Non-pigmented ciliary epithelial cell (primary cell): ENCODE measurements at places on chromosomes 3 and 15.

DNA sequence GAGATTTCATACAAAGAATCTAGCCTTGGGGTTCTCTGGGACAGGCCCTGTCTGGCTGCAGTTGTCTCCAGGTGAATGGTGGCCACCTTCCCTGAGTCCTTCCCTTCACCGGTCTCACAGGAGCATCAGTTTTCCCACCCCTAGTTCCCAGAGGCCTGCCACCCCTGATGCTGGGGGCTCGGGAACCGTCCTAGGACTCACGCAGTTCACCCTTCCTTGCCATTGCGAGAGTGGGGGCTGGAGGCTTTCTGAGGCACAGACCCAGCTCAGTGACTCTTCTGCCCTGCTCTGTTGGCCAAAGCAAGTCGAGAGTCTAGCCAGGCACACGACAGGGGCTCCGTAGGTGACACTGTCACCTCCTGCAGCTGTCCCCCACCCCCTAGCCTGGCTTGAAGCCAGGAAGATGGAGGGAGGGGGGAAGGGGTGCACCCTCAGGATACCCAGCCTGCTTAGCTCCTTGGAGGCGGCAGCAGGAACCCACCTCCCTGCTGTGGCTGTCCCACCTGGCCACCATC, 130.3 kb downstream of the NUP210 start:
- no peak for DNase-seq

- DNase-seq = no peak
These were observed 38.6 kb downstream of the STT3B start for GRCh38 chr3:31571325-31571724.

DNA sequence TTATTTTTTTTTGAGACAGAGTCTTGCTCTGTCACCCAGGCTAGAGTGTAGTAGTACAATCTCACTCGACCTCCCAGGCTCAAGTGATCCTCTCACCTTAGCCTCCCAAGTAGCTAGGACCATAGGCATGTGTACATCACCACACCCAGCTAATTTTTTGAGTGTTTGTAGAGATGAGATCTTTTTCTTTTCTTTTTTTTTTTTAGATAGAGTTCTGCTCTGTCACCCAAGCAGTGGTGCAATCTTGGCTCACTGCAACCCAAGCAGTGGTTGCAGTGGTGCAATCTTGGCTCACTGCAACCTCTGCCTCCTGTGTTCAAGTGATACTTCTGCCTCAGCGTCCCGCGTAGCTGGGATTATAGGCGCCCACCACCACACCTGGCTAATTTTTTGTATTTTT, 5.2 kb downstream of the CEP97 start:
- DNase-seq = no peak

DNA sequence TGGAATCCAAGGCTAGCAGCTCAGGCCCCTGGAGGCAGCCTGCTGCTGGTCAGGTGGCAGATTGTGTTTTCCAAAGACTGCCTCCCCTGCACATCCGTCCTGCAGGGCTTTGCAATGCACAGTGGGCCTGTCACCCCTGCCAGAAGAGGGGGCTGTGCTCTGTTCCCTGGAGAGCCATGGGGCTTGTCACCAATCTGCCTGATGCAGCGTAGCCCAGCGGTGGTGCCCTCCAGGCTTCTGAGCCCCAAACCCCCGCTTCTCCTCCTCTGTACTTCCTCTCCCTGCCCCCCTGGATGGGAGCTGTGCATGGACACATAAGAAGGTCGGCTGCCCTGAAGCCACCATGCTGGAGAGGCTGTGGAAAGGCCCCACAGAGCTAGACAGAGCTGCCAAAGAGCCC, 10.0 kb upstream of the PLXNA1 start:
- no peak for DNase-seq

DNA sequence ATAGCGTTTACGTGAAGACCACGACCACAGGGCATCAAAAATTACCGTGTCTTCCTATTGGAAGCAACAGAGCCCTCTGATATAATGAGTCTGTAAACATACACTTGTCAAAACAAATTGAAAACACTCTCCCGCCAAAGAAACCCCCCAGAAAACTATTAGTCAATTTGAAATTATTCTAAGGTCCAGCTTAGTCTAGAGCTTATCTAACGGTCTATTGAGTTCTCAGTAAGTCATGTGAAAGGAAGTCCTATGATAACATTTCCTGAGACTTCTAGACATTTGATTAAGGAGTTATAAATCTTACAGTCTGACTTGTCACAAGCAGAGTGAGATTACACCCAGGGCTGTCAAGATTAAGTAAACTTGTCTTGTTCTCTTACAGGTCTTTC, 356.3 kb downstream of the FOXP1 start:
- DNase-seq = no peak

GRCh38 chr15:80758130-80758745, 20.9 kb upstream of the CEMIP start:
- DNase-seq = no peak

DNA sequence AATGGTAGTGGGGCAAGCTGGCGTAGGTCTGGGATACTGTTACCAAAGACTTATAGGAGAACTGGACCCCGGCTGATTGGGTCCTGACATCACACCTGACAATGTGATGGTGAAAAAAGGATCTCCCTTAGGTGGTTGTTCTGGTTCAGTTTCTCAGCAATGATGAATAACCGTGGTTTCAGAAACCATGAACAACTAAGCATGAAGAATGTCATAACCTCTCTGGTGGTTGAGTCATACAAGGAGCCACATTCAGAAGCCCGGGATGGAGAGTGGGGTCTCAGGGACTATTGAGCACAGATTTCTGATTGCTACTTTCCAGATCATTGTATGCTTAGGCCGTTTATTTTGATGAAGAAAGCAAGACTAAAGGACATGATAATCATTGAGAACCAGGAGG, 17.4 kb downstream of the GPR160 start:
- peak; percentile 18 for DNase-seq

DNA sequence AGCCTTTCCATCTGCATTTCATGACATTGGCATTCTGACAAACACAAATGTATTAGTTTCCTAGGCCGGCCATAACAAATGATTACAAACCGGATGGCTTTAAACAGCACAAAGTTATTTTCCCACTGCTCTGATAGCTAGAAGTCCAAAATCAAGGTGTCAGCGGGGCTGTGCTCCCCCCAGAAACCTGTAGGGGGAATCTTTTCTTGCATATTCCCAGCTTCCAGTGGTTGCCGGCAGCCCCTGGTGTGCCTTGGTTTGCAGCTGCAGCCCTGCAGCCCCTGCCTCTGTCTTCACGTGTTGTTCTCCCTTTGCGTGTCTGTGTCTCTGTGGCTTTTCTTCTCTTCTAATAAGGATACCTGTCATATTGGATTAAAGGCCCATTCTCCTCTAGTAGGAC, 79.0 kb upstream of the CDV3 start:
- DNase-seq = no peak

DNA sequence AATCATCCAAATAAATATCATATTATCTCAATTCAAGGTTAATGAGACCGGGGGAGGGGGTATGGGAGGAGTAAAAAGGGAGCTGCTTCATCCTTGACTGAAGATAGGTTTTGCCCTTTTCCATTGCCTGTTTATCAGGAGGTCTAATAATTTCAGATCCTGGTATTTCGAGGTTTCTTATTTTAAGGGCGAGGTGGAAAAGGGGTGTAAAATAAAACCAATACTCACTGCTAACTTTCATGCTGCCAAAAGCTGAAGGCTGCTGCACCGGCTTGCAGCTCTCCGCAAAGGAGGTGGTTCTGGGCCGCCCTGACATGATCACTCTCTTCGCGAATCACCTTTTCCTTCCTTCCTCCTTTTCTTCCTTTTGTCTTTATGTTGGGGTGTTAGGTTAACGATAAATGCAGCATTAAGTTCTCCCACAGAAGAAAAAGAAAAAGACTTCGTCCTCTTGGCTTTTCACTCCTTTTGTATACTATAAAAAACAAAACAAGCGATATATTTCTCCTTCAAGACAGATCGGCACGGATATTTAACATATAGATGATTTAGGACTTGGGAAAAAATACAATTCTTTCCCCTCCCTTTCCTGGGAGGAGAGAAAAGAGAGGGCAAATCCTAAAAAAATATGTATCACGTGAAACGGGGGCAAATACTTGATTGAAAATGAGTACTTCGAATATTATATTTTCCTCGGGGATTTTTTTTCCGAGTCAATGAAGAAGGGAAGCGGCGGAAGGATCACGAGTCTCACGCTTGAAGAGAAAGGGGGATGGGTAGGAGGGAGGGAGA, 932 bp downstream of the GSK3B start:
- peak; percentile 43 for DNase-seq

DNA sequence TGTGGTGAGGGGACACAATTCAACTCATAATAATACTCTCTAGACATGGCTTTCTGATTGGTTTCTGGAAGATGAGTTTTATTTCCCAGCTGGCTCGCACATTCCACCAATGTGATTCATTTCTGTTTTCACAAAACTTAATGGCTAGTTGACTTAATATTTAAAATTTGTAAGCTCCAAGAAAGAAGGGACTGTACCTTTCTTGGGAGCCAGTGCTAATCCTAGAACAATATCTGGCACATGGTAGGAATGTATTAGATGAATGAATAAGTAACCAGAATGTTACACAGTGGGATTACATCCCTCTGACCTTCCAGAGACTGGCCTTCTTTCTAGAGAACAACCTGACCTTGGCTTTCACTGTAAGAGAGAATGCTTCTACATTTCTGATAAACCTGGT, 262.8 kb downstream of the RORA start:
- no peak for DNase-seq

- DNase-seq = no peak
These were observed 370.1 kb upstream of the ONECUT1 start for GRCh38 chr15:53160092-53160704.

DNA sequence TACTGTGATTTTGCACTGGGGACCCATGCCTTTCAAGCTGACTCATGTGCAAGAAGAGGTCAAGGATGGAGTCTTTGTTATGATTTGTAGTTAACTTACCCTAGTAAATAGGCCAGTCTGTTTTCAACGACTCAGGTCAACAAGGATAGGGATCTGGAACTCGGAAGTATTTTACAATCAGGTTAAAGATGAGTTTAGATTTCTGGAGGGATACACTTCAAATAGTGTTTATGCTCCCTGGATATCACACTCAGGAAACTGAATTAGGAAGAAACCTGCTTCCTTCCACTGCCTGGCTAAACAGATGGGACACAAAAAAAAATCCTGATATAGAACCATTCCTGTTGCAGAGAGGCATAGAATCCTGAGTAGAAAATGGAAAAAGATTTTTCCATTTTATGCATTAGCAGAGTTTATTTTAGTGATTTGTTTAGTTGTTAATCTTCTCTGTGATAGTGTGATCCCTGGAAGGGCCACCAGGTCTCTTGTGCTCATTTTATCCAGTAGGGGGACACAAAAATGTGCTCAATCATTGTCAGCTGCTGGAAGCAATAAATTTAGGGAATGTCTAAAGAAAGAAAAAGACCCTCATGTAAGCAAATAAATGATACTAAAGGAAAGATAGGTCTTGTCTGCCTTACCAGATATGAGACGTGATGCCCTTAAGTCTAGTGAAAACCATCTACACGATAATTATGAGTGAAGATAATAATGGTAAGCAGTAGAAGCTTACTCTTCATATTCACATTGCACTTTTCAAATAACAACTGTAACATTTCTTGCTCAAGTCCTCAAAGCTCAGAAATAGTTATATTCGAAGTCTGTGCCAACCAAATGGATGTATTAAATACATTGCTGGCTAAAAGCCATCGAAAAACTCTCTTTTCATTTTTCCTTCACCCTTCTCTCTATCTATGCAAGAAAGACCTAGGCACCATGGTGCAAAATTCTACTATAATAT, 452.1 kb upstream of the KCNMB2 start:
- DNase-seq = no peak
